Psoas muscle (tissue), 8 donors: ENCODE measurements at places on chromosomes 12 and 14.
A peak's percentile ranks its signal among the peaks of the same experiment; 100 is the strongest.

DNA sequence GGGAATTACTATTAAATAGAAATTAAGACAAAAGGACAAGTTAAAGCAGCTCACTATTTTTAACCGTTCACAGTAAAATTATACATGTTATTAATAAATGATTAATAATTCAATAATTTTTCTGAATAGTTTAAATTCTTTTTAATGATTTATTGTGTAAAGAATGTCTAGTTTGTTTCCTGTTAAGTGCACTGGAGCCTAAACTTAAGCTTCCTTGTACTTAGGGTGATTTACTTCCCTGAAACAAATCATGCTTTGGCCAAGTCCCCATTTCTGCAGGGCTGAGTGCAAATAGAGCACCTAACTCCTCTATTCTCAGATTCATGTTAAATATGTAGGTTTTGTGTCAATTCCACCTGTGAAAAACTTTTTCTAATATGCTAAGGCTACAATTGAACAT is 188.9 kb upstream of the PDZRN4 start:
- DNase-seq, result no peak

- DNase-seq, result no peak
Observed at GRCh38 chr12:28603239-28603638, 413.0 kb downstream of the CCDC91 start.

GRCh38 chr12:32566663-32567295 is 112.3 kb upstream of the DNM1L start:
- no peak for DNase-seq

DNA sequence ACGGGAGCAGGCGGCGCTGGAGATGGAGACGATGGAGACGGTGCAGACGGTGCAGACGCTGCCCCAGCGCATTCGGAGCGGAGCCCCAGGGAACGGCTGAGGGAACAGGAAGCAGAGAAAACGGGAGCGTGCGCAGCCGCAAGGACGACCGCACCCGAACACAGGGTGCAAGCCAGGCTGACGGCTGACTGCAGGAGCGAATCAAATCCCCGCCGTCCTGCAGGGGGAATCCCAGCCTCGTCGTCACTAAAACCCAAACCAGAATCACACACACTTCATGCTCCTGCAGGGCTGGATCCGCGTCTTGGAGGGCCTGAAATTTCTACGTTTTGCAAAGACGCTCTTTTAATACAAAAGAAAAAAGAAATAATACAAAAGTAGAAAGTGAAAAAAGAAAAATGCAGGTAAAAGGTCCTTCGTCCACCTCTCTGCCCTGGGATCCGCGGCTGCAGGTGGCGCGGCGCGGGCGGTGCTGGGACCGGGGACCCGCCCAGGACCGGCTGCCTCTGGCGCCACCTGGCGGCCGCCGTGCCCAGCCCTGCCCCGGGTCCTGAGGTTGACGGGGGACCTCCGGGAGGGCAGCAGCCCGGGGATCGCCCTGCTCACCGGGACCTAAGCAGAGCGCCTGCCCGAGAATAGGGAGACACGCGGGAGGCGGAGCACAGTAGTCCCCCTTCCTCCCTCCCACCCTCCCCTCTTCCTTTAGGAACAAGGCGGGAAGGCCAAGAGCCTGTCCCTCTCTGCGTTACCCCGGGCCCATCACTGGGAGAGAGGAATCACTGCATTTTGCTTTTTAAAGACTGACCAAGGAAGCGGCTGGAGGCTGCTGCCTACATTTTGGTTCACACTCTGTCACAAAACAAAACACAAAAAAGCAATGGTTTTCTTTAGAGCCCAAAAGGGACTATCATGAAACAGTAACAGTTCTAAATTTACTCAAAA is 20.1 kb downstream of the STX2 start:
- peak; percentile 67 for DNase-seq

- no peak for DNase-seq
Observed at GRCh38 chr12:88650715-88651114, 70.4 kb upstream of the KITLG start.

- DNase-seq, result no peak
Observed at GRCh38 chr12:29751676-29752075, 32.1 kb downstream of the TMTC1 start.

DNA sequence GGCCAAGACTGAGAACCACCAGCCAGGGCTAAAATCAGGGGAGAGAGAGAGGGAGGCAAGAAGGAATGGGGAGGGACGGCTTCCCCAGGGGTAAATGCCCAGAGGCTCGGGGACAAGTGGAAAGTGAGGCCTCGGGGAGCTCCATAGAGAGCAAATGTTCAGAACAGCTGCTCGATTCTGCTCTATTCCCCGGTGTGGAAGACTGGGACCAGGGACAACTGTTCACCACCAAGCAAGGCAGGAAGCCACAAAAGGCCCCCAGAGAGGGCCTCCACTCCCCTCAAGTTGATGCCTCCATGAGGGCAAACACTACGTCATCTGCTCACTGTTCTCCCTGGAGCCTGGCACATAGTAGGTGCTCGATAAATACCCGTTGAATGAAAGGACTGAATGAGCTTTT is 53.5 kb downstream of the IRF2BPL start:
- no peak for DNase-seq

DNA sequence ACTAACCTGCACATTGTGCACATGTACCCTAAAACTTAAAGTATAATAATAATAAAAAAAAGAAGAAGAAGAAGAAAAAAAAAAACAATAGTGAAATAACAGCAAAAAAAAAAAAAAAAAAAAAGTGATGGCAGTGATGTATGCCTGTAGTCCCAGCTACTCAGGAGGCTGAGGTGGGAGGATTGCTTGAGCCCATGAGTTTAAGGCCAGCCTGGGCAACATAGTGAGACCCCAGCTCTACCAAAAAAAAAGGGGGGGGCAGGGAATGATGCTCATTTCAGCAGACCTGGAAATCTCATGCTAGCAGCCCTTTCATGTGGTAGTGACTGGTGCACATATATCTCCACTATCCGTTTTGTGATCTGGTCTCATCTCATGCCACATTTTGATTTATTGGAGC is 20.8 kb downstream of the TRAFD1 start:
- no peak for DNase-seq

DNA sequence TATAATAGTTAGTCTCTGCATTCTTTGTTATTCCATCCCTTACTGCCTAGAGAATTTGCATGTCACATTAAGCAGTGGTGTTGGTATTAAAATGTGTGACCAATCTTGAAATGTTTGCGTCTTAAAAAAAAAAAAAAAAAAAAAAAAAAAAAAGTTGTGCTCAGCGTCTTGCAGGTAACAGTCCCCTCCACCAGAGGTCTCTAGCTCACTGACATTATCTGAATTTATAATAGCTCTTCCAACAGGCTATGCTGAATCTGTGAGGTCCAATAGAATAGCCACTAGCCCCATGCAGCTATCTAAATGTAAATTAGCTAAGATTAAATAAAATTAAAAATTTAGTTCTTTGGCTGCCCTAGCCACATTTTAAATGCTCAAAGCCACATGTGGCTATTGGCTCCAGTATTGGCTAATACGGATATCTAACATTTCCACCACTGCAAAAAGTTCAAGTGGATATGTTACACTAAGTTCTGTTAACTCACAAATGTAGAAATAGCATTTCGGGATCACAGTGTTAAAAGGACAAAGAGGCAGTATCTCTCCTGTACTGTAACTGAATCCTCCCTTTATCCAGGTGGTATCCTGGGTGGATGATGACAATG is 28.7 kb downstream of the NKX2-8 start:
- no peak for DNase-seq

DNA sequence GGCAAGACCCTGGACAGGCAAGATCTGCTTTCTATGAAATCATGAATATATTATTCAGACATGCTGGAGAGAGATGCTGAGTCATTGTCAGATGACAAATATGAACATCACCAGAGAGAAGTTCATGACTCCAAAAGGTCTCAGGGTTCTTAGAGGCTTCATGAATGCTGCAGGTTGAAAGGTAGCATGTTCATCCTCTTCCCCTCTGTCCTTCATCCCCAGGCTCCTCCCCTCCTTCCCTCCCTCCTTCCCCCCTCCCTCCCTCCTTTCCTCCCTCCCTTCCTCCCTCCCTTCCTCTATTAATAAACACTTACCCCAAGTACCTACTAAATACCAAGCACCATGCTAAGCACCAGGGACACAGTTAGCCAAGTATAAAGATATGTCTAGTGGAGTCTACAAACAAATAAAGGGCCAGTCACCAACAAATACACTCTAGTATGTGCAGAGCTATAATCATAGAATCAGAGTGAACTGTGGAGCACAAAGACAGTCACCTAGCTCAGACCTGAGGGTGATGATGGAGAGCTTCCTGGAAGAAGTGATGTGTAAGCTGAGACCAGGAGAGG is 46.2 kb downstream of the RPH3A start:
- no peak for DNase-seq

DNA sequence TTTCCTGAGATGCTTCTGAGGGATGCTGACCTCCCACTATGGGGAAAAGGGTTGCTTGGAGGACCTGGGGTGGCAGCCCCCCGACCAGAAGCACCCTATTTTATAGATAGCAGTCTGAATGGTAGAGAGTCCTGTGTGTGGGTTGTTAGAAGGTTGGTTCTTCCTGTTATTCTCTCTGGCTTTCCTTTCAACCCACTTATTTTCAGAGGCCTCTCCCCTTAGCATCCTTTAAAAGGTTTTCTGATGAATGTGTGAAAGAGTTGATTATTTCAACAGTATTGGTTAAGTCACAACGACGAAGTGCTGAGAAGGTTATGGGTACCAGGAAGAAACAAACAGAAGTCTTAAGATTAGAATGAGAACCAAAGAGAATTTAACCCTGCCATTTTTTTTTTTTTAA is 20.8 kb upstream of the MANSC4 start:
- DNase-seq, result no peak

DNA sequence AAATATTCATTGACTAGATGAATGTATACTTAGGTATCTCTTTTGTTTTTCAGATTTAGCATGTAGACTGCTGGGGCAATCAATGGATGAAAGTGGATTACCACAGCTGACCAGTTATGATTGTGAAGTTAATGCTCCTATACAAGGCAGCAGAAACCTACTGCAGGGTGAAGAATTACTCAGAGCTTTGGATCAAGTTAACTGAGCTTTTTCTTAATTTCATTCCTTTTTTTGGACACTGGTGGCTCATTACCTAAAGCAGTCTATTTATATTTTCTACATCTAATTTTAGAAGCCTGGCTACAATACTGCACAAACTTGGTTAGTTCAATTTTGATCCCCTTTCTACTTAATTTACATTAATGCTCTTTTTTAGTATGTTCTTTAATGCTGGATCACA is 15.3 kb upstream of the SNAPC1 start:
- no peak for DNase-seq

DNA sequence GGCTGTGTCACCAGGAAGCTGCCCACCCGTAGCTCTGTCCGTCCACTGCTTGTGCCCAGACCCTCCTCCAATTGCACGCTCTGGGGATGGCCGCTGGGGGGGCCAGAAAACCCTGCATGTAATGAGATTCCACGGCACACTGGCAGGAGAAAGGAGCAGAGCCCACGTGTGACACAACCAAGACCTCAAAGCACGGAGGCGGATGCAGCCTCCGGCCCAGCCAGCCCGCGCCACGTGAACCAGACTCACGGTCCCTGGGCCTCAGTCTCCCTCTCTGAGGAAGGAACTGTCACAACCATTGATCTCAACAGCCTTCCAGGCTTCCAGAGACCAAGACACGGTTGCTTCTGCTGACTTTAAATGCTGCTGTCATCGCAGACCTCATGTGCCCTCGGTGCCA is 14.4 kb downstream of the ANHX start:
- no peak for DNase-seq

DNA sequence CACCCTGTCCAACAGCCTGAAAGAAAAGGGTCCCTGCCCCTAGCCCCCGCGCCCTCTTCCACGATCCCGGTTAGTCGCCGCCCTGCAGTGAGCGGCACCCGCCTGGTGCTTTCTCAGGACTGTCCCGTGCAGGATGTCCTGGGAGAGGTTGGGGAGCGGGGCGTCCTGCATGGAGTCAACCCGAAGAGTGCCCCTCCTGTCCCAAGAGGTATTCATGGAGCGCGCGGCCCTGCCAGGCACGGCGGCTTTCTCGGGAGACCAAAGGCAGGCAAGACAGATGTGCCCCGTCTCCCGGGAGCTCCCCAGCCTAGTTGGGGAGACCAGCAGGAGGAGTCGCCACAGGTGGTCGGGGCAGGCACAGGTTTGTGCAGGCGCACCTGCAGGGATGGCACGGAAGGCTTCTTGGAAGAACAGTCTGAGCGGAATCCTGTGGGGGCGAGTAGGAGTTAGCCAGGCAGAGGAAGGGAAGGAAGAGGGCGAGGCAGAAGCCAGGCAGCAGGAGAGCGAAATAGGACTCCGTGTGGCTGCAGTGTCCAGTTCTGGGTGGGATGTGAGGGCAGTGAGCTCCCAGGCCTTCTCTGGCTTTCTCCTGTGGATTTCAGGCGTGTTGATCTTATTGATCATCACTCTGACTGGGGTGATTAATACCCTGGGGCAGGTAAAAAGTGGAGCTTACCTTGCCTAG is 723 bp downstream of the SIVA1 start:
- DNase-seq, result no peak
